ENCODE measurements at places on chromosomes 6 and 20.

DNA sequence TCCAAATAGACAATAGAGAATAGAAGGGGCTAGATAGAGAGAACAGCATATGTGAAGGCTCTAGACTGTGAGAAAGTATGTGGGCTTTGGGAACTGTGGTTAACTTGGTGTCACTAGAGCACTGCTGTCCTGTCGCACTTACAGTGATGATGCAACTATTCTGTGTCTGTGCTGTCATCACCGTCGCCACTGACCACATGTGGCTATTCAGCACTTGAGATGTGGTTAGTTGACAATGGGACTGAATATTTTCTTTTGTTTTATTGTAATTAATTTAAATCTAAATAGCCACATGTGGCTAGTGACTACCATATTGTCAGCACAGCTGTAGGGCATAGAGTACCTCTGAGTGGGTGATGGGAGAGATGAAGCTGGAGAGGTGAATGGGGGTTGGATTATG lies 39.0 kb upstream of the IFNGR1 start:
- DNase-seq, result peak; percentile 34

- no peak for DNase-seq
Observed at GRCh38 chr6:3731700-3732099, 19.8 kb downstream of the PXDC1 start.

GRCh38 chr6:102520966-102521365 lies 1127.5 kb downstream of the GRIK2 start:
- DNase-seq, result no peak

DNA sequence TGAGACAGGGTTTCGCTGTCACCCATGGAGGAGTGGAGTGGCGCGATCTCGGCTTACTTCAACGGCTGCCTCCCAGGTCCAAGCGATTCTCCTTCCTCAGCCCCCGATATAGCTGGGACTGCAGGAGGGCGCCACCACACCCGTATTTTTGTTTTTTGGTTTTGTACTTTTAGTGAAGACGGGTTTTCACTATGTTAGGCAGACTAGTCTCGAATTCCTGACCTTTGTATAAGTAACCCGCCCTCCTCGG lies 115.4 kb upstream of the BTN3A2 start:
- DNase-seq, result no peak

DNA sequence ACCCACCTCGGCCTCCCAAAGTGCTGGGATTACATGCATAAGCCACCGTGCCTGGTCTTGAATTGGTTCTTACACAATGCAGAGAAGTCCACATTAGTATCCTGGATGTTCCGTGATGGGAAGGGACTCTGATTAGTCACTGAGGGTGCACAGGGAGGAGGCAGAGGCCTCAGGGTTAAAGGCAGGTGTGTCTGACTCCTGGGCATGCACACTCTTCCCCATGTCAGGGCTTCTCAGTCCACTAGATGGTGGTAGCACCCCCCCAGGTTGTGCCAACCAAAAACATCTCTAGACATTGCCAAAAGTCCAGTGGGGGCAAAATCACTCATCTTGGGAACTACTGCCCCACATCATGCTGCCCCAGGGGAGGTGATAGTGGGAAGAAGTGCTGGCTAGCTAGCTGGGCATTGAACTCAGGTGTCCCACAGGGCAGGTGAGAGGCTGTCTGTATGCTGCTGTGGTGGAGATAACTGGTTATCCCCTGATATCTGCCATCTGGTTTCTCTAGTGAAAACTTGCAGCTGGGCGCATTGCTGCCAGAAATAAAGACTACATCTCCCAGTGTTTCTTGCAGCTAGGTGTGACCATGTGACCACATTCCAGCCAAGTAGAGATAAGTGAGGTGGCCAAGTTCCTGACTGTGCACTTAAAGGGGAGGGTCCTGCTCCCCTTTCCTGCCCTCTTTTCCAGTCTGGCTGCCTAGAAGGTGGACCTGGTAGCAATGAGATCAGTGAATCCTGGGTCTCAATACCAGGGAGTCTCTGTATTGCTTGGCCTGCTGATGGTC lies 8.4 kb upstream of the NSFL1C start:
- no peak for DNase-seq

- peak; percentile 34 for DNase-seq
Observed at GRCh38 chr6:126170978-126171382, 168.9 kb upstream of the CENPW start.

- DNase-seq, result no peak
Observed at GRCh38 chr6:41705311-41705995, 30.0 kb downstream of the TFEB start.

GRCh38 chr20:50037123-50037522 lies 54.3 kb downstream of the SNAI1 start:
- no peak for DNase-seq

DNA sequence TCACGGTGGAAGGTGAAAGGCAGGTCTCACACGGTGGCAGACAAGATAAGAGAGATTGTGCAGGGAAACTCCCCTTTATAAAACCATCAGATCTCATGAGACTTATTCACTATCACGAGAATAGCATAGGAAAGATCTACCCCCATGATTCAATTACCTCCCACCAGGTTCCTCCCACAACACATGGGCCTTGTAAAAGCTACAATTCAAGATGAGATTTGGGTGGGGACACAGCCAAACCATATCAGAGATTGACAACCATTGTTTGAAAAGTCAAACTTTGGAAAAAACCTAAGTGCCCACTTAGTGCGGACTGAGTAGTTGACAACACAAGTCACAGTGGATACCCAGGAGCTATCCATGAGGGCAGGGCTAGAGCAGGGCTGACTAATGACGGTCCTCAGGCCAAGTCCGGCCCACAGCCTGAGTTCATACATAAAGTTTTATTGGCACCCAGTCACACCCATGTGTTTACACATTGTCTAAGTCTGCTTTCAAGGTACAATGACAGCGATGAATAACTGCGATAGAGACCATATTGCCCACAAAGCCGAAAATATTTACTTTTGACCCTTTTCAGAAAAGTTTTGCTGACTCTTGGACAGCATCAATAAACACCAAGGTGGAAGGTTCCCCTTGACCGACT lies 33.8 kb upstream of the PMEPA1 start:
- DNase-seq, result no peak

DNA sequence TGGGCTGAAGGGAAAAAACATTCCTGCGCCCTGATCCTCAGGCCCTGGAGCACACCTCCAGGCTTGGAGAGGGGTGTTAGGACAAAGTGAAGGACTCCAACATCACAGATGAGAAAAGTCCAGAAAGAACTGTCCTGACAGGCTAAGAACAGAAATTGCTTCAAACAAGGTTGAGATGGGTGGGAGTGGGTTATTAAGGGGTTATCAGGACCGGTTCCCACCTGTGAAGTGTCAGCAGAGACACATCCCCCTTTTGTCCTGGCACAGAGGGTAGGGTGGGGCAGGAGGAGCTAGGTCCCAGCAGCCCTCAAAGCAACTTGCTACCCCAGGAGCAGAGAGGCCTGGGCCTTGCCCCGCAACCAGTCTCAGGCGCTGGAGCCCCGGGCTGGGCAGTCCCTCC lies 3.5 kb downstream of the SPDEF start:
- no peak for DNase-seq

- no peak for DNase-seq
Observed at GRCh38 chr6:26250698-26251044, 114.3 kb upstream of the BTN3A2 start.

GRCh38 chr6:40631744-40632143 lies 44.6 kb upstream of the LRFN2 start:
- DNase-seq, result no peak

GRCh38 chr6:7675353-7675945 lies 50.5 kb upstream of the BMP6 start:
- DNase-seq, result no peak

GRCh38 chr6:43588194-43588593 lies 12.2 kb downstream of the POLH start:
- no peak for DNase-seq

- no peak for DNase-seq
Observed at GRCh38 chr6:11214084-11214833, 18.2 kb downstream of the NEDD9 start.

DNA sequence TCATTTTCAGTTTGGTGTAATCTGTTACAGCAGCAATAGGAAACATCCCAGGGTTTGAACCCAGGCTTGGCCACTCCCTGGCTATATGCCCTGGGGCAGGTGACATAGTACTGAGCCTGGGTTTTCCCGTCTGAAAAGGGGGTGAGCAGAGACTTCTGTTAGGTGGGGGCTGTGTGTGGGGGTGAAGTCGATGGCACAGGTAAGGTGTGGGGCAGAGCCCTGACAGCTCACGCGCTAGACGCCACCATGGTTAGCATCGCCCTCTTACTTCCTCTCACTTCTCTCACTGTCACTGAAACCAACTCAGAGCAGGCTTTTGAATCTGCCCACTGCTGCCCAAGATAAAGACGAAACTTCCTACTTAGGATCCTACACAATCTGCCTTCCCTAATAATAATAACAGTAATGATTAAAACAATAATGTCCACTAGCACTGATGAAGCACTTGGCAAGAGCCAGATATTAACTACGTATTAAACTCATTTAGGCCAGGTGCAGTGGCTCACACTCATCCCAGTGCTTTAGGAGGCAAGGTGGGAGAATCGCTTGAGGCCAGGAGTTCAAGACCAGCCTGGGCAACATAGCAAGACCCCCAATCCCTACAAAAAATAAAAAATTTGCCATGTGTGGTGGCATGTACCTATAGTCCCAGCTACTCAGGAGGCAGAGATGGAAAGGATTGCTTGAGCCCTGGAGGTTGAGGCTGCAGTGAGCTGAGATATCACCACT lies 117.9 kb upstream of the PTPN1 start:
- no peak for DNase-seq

DNA sequence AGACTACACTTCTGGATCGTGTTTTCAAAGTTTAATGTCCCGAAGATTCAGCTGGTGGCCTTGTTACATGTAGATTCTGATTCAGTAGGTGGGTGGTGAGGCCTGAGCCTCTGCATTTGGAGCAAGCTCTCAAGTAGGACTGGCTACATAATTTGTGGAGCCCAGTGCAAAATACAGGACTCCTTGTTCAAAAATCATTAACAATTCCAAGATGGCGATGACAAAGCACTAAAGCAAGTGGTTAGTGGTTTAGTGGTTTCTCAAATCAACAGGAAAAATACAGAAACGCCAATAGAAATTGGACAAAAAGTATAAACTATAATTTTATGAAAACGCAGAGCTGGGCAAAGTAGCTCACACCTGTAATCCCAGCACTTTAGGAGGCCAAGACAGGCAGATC lies 133.7 kb upstream of the STMND1 start:
- DNase-seq, result no peak

GRCh38 chr20:36974660-36975059 lies 23.2 kb upstream of the SAMHD1 start:
- no peak for DNase-seq

DNA sequence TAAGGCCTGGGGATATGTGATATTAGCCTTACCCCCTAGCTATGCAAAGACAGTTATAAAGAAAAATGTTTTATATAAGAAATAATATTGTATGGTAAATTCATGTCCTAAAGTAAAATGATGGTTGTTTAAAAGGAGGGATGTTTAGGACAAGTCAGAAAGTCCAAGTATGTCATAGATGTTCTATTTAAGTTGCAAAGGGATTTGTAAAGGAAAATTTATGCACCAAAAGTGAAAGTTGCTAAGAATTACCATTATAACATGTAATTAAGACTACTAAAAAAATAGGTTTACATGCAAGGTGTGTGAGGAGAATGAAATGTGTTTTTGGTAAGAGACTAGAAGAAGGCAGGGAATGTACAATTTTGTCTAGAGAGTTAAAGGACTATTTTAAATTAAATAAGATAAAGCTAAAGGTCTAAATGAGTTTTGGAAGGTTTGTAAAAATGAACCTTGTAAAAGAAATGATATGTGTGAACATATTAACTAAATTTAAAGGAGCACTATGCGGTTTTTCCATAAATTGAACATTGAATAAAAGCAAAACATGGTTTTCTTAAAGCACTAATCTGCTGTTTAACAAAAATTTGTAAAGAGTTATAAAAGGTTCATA lies 22.7 kb upstream of the GOPC start:
- no peak for DNase-seq

DNA sequence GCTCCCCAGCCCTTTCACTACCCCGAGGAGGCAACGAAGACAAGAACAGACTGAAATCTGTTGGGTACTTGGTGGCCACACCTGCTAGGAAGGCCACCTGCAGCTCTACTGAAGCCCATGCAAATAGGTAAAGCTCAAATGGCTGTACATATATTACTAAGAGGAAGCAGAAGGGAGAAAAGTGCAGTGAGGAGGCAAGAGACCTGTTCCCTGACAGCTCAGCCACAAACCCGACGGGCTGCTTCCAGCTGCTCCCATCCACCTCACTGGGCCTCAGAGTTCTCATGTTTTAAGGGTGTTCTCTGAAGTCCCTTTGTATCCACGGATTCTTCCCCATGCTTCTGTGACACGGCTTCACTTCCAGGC lies 24.6 kb downstream of the TRAM2 start:
- DNase-seq, result peak; percentile 41

GRCh38 chr20:51470499-51470820 lies 72.1 kb downstream of the NFATC2 start:
- no peak for DNase-seq

GRCh38 chr6:143973097-143973966 lies 34.7 kb downstream of the PLAGL1 start:
- no peak for DNase-seq

DNA sequence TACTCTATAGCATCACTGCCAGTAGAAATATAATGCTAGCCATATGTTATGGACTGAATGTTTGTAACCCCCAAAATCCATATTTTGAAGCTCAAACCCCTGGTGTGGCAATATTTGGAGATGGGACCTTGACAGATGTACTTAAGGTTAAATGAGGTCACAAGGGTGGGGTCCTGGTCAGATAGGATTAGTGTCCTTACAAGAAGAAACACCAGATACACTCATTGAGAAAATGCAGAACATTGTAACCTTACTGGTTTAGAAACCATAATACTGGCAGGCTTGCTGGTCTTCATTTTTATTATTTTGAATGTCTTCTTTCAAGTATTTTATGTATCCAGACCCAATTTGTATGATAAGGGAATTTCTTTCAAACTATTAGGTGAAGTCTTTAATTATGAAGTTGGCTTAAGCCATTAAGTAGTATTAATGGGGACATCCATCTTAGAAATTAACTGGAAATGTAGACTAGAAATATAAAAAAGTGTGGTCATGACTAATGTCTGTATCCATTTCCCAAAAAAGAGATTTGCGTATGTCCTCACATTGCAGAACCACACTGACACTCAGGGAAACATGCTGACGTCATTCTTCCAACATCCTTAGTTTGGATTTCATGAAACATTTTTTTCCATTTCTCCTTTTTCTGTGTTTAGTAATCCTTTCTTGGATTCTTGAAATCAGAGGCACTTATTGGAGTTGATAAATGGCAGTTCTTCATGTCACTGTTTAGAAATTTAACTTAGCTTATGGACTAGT lies 32.4 kb downstream of the SLC16A10 start:
- no peak for DNase-seq

GRCh38 chr20:9912858-9913434 lies 74.1 kb upstream of the PAK5 start:
- DNase-seq, result peak; percentile 28
